ENCODE measurements at places on chromosomes 12 and 14. TPM values are rescaled to one million over a fixed set of nuclear protein-coding genes. Genes with fewer than 3 reads are reported as not detected.

GRCh38 chr12:96988919-96989318, 81.9 kb downstream of the NEDD1 start:
- no peak for DNase-seq

The KRT74 gene
- total RNA-seq, result not detected

The HOXC4 gene
- 0.61 TPM for total RNA-seq

GRCh38 chr14:83171761-83172160, 1638.1 kb upstream of the SEL1L start:
- no peak for DNase-seq

DNA sequence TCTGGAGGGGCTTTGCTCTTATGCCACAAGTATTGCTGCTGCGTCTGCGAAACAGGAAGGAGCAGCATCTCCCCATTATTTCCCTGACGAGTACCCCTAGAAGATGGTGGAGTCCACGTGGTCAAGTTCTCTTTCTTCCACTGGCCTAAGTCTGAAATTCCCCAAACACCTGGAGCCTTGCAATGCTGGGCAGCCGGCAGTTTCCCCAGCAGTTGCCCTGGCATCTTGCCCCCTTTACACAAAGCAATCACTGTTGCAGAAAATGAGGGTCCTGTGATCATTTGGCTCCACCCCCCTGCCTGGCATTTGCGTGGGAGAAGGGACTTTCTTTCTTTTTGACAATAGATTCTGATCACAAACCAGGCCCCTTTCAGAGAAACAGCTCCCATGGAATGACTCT, 56.9 kb downstream of the FOS start:
- DNase-seq, result no peak

The TBC1D30 gene
- 10.7 TPM for total RNA-seq

DNA sequence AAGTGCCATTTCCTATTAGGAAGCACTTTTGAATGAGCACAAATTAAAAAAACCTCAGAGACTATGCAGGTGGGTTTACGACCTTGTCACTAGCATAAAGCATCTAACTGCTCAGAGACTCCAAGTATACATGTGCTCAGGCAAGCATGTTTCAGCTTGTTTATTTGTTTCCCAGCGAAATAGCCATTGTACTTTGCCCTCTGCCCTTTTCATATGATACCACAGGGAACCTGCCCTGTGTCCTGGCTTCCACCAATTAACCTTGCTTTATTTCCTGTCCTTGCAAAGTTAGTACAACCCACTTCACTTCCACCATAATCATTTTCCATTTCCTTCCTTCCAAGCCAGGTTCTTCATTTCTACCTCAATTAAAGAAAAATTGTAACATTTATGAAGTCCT, 194.9 kb downstream of the DUSP6 start:
- no peak for DNase-seq

DNA sequence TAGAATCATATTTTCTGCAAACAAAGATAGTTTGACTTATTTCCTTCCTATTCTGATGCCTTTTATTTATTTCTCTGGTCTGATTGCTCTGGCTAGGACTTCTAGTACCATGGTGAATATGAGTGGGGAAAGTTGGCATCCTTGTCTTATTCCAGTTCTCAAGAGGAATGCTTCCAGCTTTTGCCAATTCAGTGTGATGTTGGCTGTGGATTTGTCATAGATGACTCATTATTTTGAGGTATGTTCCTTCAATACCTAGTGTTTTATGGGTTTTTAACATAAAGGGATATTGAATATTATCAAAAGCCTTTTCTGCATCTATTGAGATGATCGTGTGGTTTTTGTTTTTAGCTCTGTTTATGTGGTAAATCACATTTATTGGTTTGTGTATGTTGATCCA, 139.4 kb upstream of the CNTN1 start:
- no peak for DNase-seq

GRCh38 chr14:94109915-94110250, 653 bp upstream of the IFI27 start:
- DNase-seq, result no peak

DNA sequence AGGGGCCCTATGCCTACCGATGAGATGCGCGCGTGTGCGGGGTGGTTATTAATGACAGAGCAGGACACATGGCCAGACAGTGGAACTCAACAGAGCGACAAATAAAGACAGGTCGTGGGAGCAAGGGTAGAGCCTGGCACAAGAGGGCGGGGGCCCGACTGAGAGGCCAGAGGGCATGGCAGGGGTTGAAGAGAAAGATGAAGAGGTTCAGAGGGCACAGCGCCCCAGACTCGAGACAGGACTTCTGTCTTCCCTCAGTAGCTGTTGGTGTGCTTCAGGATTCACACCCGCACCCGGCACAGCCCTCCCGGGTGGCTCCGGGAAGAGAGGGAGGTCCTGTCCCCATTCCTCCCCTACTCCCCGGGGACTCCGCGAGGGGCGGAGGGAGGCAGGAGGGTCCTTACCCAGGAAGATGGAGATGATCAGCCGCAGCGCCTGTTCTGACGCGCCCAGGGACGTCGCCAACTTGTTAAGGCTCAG, 366 bp downstream of the LPCAT3 start:
- no peak for DNase-seq

- DNase-seq, result no peak
Observed at GRCh38 chr14:56202256-56202655, 84.0 kb downstream of the PELI2 start.

The SVOP gene
- not detected for total RNA-seq

The AQP5 gene
- total RNA-seq, result not detected

The EGLN3 gene
- total RNA-seq, result 82.0 TPM

DNA sequence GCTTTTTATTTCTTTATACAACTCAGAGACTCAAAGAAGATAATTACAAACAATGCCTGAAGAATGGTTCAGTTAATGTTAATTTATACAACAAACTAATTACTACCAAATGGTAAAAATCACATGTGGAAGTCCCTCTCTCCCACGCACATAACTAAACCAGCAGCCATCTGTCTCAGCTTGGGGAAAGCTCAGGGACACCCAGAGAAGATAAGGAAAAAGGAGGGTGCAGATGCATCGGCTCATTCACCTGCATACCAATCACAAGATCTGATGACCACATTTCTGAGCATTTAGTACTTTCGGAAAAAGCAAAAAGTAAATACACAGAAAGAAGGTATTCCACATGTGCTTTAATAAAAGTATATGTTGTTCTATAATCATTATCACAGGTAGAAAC, 136.3 kb downstream of the SOX5 start:
- DNase-seq, result no peak

The RAD9B gene
- 20.2 TPM for total RNA-seq

DNA sequence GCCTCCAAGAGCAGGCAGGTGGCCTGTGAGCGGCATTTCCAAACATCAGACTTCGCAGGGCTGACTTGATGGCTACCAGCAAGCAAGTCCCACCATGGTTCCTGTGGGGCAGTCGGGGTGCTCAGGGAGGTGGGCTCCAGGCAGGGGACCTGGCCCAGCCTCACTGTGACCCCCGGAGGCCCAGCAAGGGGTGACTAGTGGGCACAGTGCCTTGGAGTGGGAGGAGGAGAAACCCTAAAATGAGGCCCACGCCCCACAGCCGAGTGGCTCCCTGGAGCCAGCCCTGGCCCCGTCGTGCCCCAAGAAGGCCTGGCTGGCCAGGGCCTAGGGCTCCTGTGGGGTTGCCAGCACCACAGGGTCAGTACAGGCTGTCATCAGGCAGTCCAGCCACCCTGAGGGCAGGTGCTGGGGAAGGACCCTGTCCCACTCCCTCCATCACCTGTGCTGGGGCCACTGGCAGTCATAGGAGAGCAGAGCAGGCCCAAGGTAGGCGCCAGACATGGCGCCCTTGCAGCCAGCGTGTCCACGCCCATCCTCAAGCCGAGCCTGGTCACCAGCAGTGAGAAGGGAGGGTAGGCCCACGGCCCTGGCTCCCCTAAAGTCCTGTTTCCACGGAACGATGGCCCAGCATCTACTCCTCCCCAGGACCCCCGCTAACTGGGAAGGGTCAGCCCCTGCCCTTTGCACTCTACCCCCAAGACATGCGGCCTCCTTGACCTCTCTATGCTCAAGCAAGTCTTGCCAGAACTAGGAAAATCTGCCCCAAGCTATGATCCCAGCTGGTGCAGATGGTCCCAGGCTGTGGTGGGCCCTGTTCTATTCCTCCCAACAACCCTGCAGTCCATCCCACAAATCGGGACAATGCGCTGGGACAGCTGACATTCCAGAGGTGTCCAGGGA, 144.2 kb upstream of the C14orf180 start:
- no peak for DNase-seq

- DNase-seq, result no peak
Observed at GRCh38 chr12:34396006-34396860, 373.9 kb downstream of the ALG10 start.

The SYCP3 gene
- not detected for total RNA-seq

The SOAT2 gene
- total RNA-seq, result not detected

GRCh38 chr12:459430-460258, at the start of gene B4GALNT3:
B4GALNT3 (plus strand) TSS chr12:459939; CDS start chr12:460377, 438 bp downstream.
- DNase-seq, result peak; percentile 42

The PTPRR gene
- 31.0 TPM for total RNA-seq

- DNase-seq, result no peak
Observed at GRCh38 chr12:89732522-89732921, 23.9 kb upstream of the ATP2B1 start.

The LHX5 gene
- total RNA-seq, result not detected

DNA sequence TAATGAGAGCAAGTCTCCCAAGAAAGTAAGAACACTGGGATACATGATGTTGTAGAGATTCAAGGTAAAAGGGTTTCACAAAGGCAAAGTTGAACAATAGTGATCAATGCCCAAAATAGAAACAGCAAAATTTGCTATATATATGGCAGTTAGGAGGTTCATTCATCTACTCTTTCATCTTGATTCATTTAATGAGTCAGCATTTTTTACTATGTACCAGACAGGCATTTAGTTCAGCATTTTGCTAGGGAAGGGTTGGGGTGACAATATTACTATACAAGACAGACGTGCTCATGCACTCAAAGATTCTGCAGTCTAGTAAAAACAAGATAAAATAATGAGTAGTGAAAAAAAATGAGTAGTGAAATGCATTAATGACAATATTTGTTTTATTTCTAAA, 264.9 kb upstream of the LMO3 start:
- no peak for DNase-seq

The NRXN3 gene
- total RNA-seq, result not detected

The ZDHHC17 gene
- total RNA-seq, result 15.7 TPM

The SERPINA10 gene
- total RNA-seq, result not detected

- DNase-seq, result no peak
Observed at GRCh38 chr14:102277874-102278630, 26.9 kb downstream of the MOK start.

DNA sequence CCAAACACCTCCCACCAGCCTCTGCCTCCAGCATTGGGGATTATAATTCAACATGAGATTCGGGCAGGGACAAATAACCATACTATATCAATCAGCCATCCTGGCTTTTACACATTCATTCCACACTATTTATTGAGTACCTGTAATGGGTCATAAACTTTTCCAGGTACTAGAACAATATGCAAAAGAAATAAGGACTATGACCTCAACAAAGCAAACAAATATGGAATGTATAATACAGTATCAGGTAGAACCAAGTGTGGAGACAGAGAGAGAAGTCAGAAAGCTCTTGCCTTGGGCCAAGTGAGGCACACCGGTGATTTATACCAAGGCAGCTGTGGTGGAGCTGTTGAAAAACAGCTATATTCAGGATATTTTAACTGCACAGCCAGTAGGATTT, 116.3 kb downstream of the TSPAN8 start:
- DNase-seq, result no peak

The CAPZA3 gene
- total RNA-seq, result not detected

The SERPINA12 gene
- not detected for total RNA-seq

GRCh38 chr12:11773889-11774677, 124.6 kb downstream of the ETV6 start:
- no peak for DNase-seq

DNA sequence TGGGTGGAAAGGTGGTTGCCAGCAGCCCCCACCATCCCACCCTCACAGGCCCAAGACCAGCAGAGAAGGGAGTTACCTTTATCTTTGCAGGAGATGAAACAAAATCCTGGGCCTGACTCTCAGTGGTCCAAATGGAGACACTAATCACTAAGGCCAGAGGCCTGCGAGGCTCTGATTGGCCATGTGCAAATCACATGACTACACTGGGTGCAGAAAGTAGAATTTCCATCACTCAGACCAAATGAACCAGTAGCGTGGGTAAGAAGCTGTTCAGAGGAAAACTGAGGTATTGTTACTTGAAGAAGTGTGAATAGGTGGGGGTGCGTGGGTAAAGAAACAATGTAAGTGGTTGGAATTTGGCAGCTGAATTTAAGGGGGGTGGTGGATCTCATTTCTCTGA, 20.2 kb upstream of the PPP1CC start:
- no peak for DNase-seq

DNA sequence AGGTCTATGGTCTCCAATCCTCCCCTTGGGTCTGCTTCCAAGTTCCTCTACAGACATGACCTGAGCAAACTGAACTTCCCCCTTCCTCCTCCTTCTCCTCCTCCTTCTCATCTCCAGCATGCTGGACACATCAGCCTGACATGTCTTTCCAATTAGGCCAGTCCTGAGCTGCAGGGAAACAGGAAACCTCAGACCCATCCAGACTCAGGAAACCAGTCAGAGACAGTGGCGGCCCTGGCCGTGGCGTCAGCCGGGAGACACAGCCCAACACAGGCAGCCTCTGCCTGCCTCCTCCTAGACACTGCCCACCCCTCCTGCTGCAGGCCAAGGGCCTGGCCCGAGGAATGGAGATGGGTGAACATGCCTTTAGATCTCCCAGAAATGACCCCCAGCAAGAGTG, 468.8 kb downstream of the BCL11B start:
- no peak for DNase-seq

GRCh38 chr14:88003425-88003824, 1.5 kb upstream of the GPR65 start:
- DNase-seq, result no peak
